ENCODE measurements at places on chromosomes 2 and 18. TPM values are rescaled to one million over a fixed set of nuclear protein-coding genes. Genes with fewer than 3 reads are reported as not detected.

POTEJ gene
- total RNA-seq: not detected

SS18 gene
- total RNA-seq: 58.3 TPM

TCF7L1 gene
- not detected for total RNA-seq

COLEC12 gene
- total RNA-seq: not detected

GATA6 gene
- total RNA-seq: 0.10 TPM

CABYR gene
- total RNA-seq: 1.2 TPM

TBR1 gene
- total RNA-seq: 0.32 TPM

SCN7A gene
- not detected for total RNA-seq

TEX51 gene
- total RNA-seq: not detected

GRCh38 chr2:113757138-113757657, 756 bp upstream of the SLC35F5 start:
- no peak for DNase-seq

- DNase-seq: no peak
Observed at GRCh38 chr2:163733301-163733938, 2.4 kb downstream of the FIGN start.

GRCh38 chr2:1972948-1973347, 228.6 kb upstream of the PXDN start:
- no peak for DNase-seq

GRCh38 chr18:53817976-53818950, 406.2 kb downstream of the MBD2 start:
- no peak for DNase-seq

DNA sequence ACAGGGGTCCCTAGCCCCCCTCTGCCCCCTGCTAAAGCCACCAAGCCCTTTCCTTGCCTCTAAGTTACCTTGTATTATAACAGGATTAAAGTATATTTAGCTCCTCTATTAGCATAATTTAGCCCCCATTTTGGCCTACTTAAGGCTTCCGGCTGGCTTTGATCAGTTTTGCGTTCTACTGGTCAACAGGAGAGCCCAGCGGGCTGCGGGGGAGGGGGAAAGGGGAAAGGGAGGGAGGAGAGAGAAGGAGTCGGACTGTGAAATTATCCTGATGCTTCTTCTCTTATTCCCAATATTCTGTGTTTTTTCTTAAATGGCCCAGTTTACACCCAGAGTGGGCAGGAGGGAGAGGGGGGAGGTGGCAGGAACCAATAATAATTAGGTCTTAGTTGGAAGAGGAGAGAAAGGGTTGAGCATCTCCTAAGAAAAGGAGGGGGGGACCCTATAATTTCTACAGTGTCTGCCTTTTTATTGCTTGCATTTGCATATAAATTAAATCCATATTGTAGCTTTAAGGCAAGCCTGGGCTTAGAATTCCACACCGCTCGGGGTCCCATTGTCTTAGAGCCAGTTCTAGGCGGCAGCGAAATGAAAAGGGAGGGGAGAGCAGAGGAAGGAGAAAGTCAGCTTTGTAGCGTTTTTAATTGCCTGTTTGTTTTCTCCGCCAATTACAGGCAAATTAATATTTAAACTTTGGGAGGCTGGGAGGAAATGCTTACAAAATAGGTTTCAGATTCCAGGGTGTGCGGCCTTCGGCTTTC, 39.6 kb downstream of the EN1 start:
- no peak for DNase-seq

DNA sequence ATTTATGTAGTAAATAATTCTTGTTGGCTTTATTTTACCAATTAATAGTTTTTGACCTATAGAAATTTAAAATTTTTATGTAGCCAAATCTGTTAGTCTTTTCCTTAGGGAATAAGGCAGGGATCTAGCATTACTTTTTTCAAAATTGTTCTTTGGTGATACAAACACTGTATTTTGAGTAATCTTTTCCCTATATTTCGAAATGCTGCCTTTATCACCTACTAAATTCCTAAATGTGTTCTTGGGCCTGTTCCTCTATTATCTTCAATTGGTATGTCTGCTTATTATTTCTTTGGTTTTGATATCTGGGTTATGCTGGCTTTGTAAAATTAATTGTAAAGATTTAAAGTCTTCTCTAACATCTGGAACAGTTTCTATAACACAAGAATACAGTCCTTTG, 87.5 kb downstream of the DYSF start:
- no peak for DNase-seq

DNA sequence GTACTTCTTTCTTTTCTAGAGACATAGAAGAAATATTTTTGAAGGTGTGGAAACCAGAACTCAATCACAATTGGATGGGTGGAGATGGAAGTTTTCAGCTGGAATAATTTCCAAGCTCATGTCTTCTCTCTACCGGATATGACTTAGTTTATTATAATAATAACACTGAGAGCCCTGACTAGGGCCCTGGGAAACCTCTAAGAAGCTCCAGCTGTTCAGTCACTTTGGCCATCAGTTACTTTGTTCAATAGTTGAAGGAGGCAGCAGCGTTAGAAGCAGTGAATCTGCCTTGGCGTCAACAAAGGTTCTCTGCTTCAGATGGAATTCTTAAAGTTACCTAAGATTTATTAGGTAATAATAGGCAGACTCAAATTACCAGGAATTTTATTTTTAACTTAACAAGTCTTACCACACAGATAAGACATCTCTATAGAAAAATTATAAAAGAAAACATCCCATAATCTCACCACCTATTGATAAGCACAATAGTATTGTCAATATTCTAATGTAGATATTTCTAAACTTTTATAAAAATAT, 293.8 kb upstream of the CHAC2 start:
- DNase-seq: no peak

DNA sequence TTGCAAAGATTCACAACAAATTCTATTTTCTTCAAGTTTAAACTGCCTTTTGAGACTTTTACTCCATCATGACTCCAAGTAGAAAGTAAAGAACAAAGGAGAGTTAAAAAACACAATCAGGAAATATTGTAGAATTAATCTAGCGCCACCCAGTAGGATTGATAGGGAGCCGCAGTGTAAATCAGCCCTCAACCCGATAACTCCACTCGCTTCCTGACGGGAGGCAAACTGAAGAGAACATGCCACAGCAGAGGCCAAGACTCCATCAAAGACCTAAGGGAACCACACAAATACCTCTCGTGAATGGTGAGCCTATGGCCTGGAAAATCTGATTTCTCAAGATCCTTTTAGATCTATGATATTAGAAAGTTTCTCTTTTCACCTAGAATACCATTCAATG, 319.0 kb downstream of the STK39 start:
- DNase-seq: no peak

GRCh38 chr2:240213226-240213475, 72.7 kb upstream of the OTOS start:
- no peak for DNase-seq

Measured in CD4-positive, CD25-positive, alpha-beta regulatory T cell (primary cell).